ENCODE measurements at places on chromosomes 3 and 15. TPM values are rescaled to one million over a fixed set of nuclear protein-coding genes. Genes with fewer than 3 reads are reported as not detected.

DNASE1L3 gene
- not detected for total RNA-seq

IL1RAP gene
- 29.6 TPM for total RNA-seq

TMCO5A gene
- total RNA-seq: not detected

- H3K27ac ChIP-seq: no peak overlapping the region
- H3K4me1 ChIP-seq: no peaks in the 10 kb centered on the region
- H3K36me3 ChIP-seq: no peaks in the 10 kb centered on the region
- DNase-seq: no peak
Observed at GRCh38 chr15:70519004-70519365, 244.4 kb downstream of the UACA start.

GRCh38 chr15:54843006-54843405 is 353.7 kb downstream of the RSL24D1 start:
- no peak overlapping the region for H3K4me3 ChIP-seq
- no peaks in the 10 kb centered on the region for H3K4me1 ChIP-seq
- no peak for DNase-seq
- H3K27me3 ChIP-seq: no peaks in the 10 kb centered on the region
- H3K27ac ChIP-seq: no peak overlapping the region

Measured in SJSA1 (cell line).